ENCODE measurements at places on chromosomes 5 and 9.
A peak's percentile ranks its signal among the peaks of the same experiment; 100 is the strongest.

- H3K4me1 ChIP-seq: peaks cover 4% of the 10 kb centered on the region
- no peak for DNase-seq
- no peaks in the 10 kb centered on the region for H3K27me3 ChIP-seq
Observed at GRCh38 chr9:81417941-81418340, 271.4 kb downstream of the TLE1 start.

GRCh38 chr9:91234523-91234922 lies 127.2 kb downstream of the AUH start:
- H3K27ac ChIP-seq: no peak overlapping the region
- no peaks in the 10 kb centered on the region for H3K36me3 ChIP-seq
- no peaks in the 10 kb centered on the region for H3K27me3 ChIP-seq
- H3K4me3 ChIP-seq: no peak overlapping the region
- H3K4me1 ChIP-seq: no peaks in the 10 kb centered on the region
- DNase-seq: no peak

DNA sequence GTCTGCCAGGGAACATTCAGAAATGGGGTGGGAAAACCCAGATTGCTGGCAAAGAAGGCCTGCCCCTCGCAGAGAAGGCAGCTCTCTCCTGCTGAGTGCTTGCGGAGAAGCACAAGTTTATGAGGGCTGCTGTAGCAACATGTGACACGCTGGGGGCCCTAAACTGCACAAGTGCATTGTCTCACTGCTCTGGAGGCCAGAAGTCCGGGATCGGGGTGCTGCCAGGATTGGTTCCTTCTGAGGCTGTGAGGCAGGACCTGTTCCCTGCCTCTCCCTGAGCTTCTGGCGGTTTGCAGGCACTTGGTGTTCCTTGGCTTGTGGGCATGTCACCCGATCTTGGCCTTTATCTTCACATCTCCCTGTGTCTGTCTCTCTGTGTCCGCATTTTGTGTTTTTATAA lies 75.6 kb upstream of the NEURL1B start:
- H3K4me1 ChIP-seq: peaks cover 26% of the 10 kb centered on the region
- H3K4me3 ChIP-seq: no peak overlapping the region
- no peak for DNase-seq
- H3K36me3 ChIP-seq: no peaks in the 10 kb centered on the region
- H3K27me3 ChIP-seq: no peaks in the 10 kb centered on the region

DNA sequence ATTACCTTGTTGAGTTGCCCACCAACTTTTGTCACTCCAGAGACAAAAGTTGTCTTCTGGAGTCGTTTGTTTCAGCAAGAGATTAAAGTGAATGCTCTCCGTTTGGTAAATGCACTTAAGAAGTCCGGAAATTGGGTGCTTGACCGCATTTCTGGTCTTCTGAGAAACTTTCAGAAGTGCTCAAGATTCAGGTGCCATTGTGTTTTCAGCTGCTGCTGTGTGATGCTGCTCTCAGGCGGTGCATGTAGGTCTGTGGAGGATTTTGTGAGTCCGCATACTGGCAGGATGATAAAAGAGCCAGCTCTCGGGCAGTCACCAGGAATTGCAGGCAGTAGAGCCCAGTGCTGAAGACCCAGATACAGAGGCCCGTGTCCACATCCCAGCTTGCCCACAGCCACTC lies 5.9 kb upstream of the NFIL3 start:
- no peak for DNase-seq
- H3K36me3 ChIP-seq: no peaks in the 10 kb centered on the region
- H3K4me1 ChIP-seq: peaks cover 31% of the 10 kb centered on the region
- H3K27ac ChIP-seq: peak overlapping the region; percentile 48
- H3K4me3 ChIP-seq: no peak overlapping the region

- no peaks in the 10 kb centered on the region for H3K36me3 ChIP-seq
- no peak overlapping the region for H3K4me3 ChIP-seq
- H3K27ac ChIP-seq: no peak overlapping the region
- H3K27me3 ChIP-seq: no peaks in the 10 kb centered on the region
- no peak for DNase-seq
Observed at GRCh38 chr5:1253456-1254105, 28.4 kb downstream of the SLC6A18 start.

GRCh38 chr5:141649056-141649688 lies 2.0 kb downstream of the FCHSD1 start:
- H3K36me3 ChIP-seq: peaks cover 19% of the 10 kb centered on the region
- H3K27me3 ChIP-seq: no peaks in the 10 kb centered on the region
- no peak overlapping the region for H3K27ac ChIP-seq

DNA sequence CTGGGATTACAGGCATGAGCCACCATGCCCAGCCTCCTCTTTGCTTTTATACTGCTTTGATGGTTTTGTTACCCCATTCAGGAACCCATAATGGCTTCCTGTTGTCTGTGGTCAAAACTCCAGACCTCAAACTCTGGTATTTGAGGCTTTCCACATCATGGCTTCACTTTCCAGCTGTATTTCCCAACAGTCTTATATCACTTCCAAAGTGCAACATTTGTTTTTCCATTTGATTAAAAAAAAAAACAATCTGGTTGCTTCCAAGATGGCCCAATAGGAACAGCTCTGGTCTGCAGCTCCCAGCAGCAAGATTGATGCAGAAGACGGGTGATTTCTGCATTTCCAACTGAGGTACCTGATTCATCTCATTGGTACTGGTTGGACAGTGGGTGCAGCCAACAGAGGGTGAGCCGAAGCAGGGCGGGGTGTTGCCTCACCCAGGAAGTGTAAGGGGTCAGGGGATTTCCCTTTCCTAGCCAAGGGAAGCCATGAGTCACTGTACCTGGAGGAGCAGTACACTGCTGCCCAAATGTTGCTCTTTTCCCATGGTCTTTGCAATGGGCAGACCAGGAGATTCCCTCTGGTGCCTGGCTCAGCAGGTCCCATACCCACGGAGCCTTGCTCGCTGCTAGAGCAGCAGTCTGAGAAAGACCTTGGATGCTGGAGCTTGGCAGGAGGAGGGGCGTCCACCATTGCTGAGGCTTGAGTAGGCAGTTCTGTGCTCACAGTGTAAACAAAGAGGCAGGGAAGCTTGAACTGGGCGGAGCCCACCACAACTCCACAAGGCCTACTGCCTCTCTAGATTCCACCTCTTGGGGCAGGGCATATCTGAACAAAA lies 458.4 kb downstream of the KDM4C start:
- no peaks in the 10 kb centered on the region for H3K36me3 ChIP-seq
- H3K27ac ChIP-seq: no peak overlapping the region
- H3K4me1 ChIP-seq: no peaks in the 10 kb centered on the region
- no peaks in the 10 kb centered on the region for H3K27me3 ChIP-seq
- H3K4me3 ChIP-seq: no peak overlapping the region

- no peak overlapping the region for H3K4me3 ChIP-seq
- H3K36me3 ChIP-seq: no peaks in the 10 kb centered on the region
- H3K4me1 ChIP-seq: peaks cover 47% of the 10 kb centered on the region
- no peak for DNase-seq
Observed at GRCh38 chr9:136079211-136079915, 15.7 kb downstream of the NACC2 start.

DNA sequence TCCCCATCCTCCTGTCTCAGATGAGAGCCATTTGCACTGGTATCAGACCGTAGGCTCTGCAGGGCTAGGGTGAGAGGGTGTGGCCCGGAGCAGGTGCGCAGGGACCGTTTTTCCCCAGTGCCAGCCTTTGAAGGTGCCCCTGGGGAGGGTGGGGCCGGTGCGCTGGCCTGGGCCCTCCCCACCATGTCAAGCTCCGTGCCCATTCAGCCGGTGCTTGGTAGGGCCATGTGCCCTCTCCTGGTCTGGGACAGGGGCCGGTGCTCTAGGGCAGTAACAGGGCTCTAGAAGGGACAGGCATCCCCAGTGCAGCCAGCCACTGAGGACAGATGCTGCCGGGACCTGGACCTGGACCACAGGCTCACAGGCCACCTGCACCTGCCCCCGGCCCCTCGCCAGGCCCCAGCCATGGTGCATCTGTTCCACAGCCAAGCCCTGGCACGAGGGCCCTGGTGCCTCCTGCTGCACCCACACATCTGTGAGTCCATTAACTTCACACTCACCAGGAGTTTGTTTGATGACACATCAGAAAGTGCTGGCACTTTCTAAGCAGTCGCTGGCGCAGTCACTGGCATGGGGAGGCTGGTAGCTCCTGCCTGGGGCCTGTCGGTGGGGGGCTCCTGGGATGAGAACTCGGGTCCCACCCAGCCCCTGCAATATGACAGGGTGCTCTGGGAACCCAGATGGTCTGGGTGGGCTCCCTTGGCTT lies 5.0 kb upstream of the QRFP start:
- no peak for DNase-seq
- no peaks in the 10 kb centered on the region for H3K27me3 ChIP-seq
- no peak overlapping the region for H3K27ac ChIP-seq
- no peak overlapping the region for H3K4me3 ChIP-seq

- H3K4me1 ChIP-seq: no peaks in the 10 kb centered on the region
- H3K27ac ChIP-seq: no peak overlapping the region
- no peaks in the 10 kb centered on the region for H3K27me3 ChIP-seq
- DNase-seq: no peak
- H3K36me3 ChIP-seq: no peaks in the 10 kb centered on the region
Observed at GRCh38 chr9:2047916-2048315, 32.8 kb downstream of the SMARCA2 start.

GRCh38 chr5:90602681-90603080 lies 44.1 kb downstream of the ADGRV1 start:
- no peaks in the 10 kb centered on the region for H3K36me3 ChIP-seq
- H3K4me3 ChIP-seq: no peak overlapping the region
- H3K27ac ChIP-seq: no peak overlapping the region
- no peaks in the 10 kb centered on the region for H3K4me1 ChIP-seq
- no peaks in the 10 kb centered on the region for H3K27me3 ChIP-seq
- DNase-seq: no peak

GRCh38 chr9:110900456-110900855 lies 137.8 kb downstream of the LPAR1 start:
- H3K36me3 ChIP-seq: no peaks in the 10 kb centered on the region
- no peak overlapping the region for H3K4me3 ChIP-seq
- H3K4me1 ChIP-seq: peaks cover 5% of the 10 kb centered on the region
- H3K27me3 ChIP-seq: no peaks in the 10 kb centered on the region

DNA sequence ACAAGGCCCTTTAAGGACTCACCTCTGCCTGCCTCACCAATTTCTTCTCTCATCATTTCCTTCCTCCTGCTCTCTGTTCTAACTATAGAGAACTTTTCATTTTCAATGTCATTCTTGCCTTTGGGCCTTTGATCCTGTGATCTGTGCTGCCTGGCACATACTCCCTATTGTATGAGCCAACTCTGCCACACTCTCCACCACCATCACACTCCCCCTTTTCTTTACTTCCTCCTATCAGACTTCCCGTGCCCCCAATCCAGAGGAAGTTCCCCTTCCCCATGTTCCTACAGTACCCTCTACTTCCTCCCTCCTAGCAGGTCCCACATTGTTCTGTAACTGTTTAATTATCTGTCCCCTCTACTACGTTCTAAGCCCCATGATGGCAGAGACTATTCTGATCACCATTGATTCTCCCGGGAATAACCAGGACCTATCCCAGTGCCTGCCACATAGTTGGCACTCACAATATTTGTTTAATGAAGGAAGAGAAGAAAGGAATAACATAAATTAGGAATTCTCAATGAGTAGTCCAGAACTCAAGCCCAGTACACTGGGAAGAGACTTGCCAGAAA lies 27.5 kb downstream of the ADAM19 start:
- H3K36me3 ChIP-seq: no peaks in the 10 kb centered on the region
- no peak overlapping the region for H3K4me3 ChIP-seq
- H3K4me1 ChIP-seq: peaks cover 56% of the 10 kb centered on the region
- DNase-seq: no peak

DNA sequence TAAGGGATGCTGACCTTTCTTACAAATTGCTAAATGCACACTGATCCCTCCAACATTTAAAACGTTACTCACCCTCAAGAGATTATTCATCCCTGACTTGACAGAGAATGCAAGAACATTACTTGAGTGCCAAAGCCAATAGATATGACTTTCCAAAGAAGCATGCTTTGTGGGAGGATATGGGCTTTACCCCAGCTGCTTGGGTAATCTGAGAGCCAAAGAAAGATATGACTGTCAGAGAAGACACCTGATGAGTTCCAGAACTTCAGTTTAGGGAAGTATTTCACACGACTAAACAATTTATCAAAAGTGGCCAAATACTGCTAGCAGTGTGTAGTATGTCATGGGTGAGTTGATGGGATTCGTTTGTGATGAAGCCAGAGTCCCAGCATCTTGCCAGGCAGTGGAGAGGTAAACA lies 7.4 kb upstream of the SPDL1 start:
- no peaks in the 10 kb centered on the region for H3K4me1 ChIP-seq
- no peak overlapping the region for H3K27ac ChIP-seq
- DNase-seq: no peak
- H3K4me3 ChIP-seq: no peak overlapping the region
- no peaks in the 10 kb centered on the region for H3K27me3 ChIP-seq
- no peaks in the 10 kb centered on the region for H3K36me3 ChIP-seq

DNA sequence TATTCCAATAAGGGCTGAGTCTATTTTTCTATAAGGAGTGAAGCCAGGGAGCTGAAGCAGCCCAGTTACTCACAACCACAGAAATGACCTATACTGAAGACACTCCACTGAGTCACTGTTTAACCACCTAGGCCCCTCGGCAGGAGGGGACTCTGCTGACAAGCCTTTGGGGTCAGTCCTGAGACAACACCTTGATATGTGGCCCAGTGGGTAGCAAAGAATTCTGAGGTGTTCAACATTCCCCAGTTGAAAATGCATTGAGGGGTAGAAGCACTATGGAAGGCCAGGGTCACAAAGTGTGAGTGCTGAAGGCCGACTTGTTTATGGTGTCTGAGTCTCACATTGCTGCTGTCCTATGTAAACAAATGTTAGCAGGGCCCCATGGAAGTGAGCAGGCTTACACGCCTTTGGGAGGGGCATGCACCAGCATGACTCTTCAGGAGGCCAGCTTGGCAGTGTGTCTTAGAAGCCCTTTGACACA lies 112.6 kb upstream of the NFIL3 start:
- no peaks in the 10 kb centered on the region for H3K36me3 ChIP-seq
- peaks cover 5% of the 10 kb centered on the region for H3K4me1 ChIP-seq
- no peak for DNase-seq
- H3K27ac ChIP-seq: no peak overlapping the region
- H3K4me3 ChIP-seq: no peak overlapping the region

- H3K4me1 ChIP-seq: peaks cover 97% of the 10 kb centered on the region
- no peaks in the 10 kb centered on the region for H3K27me3 ChIP-seq
- no peak overlapping the region for H3K4me3 ChIP-seq
- peaks cover 22% of the 10 kb centered on the region for H3K36me3 ChIP-seq
- no peak for DNase-seq
- H3K27ac ChIP-seq: peak overlapping the region; percentile 97
Observed at GRCh38 chr9:128887914-128888350, 6.0 kb downstream of the LRRC8A start.

DNA sequence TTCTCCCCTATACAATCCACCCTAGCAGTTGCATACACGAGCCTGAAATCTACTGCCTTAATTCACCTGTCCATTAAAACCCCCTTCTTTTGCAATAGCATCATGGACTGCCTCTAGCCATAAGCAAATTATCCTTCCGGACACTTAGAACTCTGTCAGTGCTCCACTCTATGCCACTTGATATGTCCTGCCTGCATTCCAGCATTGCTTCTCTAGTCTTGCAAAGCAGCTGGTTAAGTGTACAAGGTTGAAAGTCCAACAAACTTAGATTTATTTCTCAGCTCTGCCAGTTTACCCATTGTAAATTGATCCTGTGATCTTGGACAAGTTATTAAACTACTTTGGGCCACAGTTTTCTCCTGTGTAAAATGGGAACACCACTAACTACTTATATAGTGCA lies 197.9 kb downstream of the EPB41L4A start:
- DNase-seq: no peak
- H3K4me3 ChIP-seq: no peak overlapping the region
- H3K36me3 ChIP-seq: no peaks in the 10 kb centered on the region
- H3K27ac ChIP-seq: no peak overlapping the region
